ENCODE measurements at places on chromosomes 5 and 9. TPM values are rescaled to one million over a fixed set of nuclear protein-coding genes. Genes with fewer than 3 reads are reported as not detected.

GRCh38 chr5:82620957-82621600, 342.9 kb upstream of the RPS23 start:
- DNase-seq: peak; percentile 71

The PCDHA9 gene
- not detected for total RNA-seq

DNA sequence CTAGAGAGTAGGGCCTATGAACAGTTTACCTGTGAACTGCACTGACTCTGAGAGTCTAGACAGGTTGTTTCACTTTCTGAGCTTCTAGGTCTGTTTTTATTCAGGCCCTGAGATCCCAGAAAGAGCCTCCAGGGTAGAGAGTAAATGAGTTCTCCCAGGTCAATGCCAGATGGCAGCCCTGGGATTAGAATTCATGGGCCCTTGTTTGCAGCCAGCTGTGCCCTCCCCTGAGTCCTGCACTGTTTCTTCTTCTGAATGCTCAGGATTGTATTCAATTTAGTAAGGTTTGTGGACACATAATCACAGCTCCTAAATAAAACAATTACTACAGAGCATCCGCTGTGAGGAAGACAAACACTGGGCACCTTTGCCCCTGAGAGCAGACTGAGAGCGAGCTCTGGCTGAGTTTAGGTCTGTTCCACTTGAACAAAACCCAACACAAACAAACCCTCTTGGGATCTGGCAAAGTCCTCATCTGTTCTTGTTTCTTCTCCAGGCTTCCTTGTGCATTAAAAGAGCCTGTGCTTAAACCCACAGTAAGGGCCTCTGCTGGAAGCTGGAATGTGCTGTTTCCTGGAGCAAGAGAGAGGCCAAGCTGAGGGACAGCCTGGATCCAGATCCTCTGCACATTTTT, 29.9 kb downstream of the FAM219A start:
- no peak for DNase-seq

DNA sequence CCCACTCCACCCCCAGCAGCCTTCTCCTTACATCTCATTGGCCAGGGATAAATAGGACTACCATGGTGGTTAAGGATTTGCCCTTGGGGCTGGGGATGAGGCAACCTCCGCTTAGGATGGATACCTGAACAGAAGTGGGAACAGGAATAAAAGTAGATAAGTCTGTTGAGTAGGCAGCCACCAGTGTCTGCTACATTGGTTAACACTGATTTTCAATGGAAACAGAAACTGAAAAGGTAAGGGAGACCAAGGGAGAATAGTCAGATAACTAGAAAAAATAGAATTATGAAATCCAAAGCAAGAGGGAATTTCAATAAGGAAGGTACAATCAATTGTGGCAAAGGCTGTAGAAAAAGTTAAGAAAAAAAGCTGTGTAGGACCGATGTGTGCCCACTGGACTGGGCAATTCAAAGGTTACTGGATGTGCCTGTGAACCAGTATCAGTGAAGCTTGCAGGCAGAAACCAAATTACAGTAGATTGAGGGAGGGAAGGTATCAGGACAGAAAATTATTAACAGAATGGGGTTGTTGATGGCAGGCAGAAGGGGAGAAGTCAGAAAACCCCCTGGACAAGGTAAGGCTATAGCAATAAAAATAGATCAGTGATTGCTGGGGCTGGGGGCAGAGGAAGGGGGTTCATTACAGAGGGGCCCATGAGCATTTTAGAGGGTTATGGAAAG, 48.7 kb downstream of the DNAJC21 start:
- no peak for DNase-seq

DNA sequence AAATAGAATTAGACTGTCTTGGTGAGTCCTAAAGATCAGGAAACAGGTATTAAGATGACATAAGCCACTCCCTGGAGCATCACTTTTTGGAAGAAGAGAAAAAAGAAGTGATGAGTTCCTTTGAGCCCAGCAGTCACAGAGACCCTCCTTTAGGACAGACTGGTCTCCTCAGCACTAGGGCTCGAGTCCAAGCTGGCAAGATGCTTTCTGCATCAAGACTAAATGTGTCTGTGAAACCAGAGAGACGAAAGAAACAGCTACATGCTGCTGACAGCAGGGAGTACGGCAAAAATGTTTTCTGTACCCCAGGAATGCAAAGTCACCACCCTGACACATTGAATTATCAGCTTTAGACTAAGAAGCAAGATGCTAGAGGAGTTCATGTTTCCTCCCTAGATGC, 184.5 kb downstream of the CRB2 start:
- DNase-seq: no peak

- no peak for DNase-seq
Measured at GRCh38 chr5:181233801-181234454, 9.8 kb downstream of the RACK1 start.

All from activated CD4-positive, alpha-beta T cell treated with anti-CD3 and anti-CD28 coated beads, Interleukin-2, amount 10 ng/mL, durations not matched to agents 24 days and 14 days (primary cell).